Fibroblast of the aortic adventitia (primary cell): ENCODE measurements at places on chromosomes 13 and 19. TPM values are rescaled to one million over a fixed set of nuclear protein-coding genes. Genes with fewer than 3 reads are reported as not detected.

OR7A5 gene
- total RNA-seq = not detected in 2 replicates

CCDC124 gene
- 17.0 and 24.9 TPM in 2 replicates for total RNA-seq

KLK5 gene
- 0.99 TPM in 1 of 2 replicates, not detected in the other for total RNA-seq

GFY gene
- total RNA-seq = not detected in 2 replicates
